ENCODE measurements at places on chromosomes 4 and X.
A peak's percentile ranks its signal among the peaks of the same experiment; 100 is the strongest.

- DNase-seq, result no peak
Measured at GRCh38 chr4:85496933-85497332, 22.0 kb downstream of the ARHGAP24 start.

DNA sequence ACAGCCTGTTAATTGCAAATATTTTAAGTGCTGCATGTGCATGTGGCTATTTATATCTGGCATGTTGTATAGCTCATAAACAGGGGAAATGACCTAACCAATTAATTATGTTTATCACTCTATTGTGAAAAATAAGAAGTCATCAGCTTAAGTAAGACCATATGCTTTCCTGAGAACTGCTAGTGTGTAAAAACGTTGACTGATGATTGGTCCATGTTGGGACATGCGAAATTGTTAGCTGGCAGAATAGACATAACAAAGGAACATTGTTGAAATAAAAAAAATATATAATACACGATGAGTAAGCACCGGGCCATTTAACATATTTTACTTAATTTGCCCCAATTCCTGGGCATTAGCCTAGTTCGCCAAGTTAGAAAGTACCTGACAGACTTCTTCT lies 207.5 kb downstream of the ANK2 start:
- no peak for DNase-seq

- DNase-seq, result no peak
Measured at GRCh38 chr4:137471895-137472294, 60.4 kb downstream of the PCDH18 start.

DNA sequence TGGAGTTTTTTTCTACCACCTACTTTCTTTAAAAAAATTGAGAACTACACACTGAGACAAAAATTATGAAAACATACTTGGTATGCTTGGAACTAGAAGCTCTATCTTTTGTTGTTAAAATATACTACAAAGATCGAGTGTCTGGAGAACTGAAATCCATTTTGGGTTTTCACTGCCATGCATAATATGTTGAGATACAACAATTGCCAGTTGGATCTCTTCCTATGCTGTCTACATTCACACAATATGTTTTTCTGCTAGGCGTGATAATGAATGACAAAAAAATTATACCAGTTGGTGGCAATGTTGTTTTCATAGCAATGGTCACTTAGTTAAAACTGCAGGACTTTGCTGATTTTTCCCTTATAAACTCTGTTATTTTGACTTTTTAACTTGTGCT lies 605.4 kb upstream of the LCORL start:
- DNase-seq, result no peak

DNA sequence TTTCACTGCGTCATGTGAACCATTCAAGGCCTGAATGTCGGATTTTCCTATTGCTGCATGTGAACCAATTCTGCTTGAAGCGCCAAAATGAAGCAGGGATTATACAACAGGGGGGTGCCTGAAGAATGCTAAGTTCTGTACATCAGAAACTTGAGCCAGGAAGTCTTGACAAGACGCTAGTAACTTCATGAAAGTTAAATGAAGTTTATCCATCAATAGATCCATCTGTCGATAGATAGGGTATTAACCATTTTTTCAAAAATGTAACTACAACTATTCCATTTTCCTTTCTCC lies 590 bp upstream of the NAF1 start:
- DNase-seq, result no peak

DNA sequence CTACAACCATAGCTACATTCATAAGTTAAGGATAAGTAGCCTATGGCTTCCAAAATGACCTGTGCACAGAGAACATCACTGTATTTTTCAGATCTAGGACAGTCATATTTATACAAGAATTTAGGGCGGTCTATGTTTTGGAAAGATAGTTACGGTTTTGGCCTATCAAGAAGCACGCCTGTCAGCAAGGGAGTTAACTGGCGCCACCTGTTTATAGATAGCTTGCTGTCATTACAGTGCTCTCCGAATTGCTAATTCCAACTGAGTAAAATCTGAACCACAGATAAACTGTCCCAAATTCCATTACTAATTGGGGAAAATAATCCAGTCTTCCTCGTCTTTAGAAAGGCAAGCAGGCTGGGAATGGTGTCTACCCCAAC lies 646 bp downstream of the ABCB7 start:
- peak; percentile 19 for DNase-seq

GRCh38 chr4:158681629-158682028 lies 9.5 kb downstream of the ETFDH start:
- DNase-seq, result no peak

DNA sequence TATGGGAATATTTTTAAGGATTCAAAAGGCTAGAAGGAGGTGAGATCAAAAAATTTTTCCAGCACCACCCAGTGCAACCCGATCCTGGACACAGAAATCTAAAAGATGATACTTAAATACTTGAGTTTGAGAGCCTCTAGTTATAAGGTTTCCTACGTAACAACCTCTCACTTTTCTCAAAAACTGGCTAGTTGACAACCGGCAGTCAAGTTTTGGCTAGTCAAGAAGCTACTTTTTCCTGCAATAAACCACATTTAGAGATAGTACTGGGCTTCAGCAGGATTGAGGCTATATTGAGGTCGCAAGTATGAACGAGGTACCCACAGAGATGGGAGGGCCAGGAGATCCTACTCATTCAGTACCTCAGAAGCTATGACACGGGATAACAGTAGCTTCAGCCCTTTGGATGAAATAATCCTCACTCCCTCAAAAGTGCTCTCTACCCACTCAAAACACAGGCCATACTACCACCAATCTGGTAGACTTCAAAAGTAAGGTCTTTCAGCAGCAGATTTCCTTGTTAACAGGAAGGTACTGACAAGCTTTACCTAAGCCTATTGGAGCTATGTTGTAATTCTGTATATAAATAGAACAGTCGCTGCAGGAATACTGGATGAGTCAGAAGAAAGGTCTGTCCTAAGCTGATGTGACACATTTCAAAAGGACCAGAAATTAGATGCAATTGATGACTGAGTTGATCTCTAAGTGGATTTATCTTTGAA lies 1.5 kb upstream of the TSPAN5 start:
- no peak for DNase-seq

- no peak for DNase-seq
Measured at GRCh38 chr4:86386817-86387415, 27.1 kb upstream of the MAPK10 start.

DNA sequence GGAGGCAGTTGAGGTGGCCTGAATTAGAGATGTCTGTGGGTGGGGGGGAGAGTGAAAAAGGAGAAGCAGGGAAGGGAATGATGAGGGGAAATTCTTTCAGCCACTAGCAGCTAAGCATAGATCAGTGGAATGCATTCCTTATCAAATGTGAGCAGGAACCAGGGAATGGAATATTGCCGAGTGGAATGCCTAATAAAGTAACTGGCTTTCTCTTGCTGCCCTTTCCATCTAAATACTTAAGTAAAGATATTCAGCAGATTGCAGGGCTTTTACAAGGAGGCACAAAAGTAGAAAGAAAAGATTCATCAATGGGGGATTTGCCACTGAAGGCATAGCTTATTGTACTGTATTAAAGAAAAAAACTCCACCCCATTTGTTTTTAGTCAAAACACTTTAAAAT lies 263.0 kb upstream of the RPS6KA3 start:
- DNase-seq, result no peak

DNA sequence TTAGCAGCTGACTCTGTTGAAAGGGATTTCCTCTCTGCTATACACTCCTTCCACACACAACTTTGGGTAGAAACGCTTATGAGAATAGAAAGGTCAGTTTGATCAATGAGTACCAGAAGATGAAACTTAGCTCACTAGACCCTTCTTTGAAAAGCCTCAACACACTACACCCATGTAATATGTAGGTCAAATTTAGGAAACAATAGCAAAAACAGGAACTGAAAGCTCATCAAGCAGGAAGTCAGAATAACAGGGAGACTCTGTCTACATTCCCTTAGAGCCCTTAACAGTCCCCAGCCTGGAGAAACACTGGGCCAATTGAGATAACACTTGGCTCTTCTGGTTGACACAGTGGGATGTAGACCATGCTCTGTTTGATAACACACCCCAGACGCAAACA lies 30.7 kb downstream of the SRPX2 start:
- DNase-seq, result no peak

GRCh38 chrX:12970691-12971202 lies 4.2 kb upstream of the TMSB4X start:
- DNase-seq, result peak; percentile 85

DNA sequence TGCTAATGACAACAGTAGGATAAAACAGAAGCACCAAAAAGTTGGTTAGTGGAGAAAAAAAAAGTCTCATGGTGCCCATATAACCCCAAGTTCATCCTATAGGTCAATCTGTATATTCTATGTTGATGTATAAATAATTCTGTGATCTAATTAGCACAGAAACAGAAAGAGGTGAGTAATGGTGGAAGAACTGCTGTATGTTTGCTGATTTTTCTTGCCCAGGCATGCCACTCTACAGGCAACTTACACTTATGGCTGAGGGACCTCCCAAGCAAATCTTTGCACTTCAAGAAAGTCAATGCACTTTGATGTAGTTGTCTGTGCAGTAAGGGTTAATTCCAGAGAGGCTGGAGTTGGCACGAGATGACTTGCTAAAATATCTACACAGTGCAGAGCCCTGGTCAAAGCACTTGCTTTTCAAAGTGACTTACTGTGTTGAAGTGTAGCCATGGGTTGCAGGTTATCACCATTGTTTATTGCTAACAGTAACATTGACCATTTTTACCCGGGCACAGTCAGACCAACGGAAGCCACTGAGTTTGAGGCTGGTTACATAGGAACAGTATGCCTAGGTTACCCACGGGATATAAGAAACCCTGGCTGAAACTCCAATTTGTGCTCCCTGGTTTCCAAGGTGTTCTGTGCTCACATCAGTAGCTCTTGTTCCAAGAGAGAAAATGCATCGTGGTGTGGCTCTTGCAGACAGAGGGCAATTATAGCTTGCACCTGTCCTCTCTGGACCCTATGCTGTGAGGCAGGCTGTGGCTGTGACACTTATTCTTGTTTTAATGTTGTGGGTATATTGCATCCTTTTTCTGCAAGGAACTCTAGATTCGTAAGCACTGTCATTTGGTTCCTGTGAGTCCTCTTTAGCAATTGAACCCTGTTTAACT lies 141.3 kb upstream of the FTHL17 start:
- DNase-seq, result no peak

DNA sequence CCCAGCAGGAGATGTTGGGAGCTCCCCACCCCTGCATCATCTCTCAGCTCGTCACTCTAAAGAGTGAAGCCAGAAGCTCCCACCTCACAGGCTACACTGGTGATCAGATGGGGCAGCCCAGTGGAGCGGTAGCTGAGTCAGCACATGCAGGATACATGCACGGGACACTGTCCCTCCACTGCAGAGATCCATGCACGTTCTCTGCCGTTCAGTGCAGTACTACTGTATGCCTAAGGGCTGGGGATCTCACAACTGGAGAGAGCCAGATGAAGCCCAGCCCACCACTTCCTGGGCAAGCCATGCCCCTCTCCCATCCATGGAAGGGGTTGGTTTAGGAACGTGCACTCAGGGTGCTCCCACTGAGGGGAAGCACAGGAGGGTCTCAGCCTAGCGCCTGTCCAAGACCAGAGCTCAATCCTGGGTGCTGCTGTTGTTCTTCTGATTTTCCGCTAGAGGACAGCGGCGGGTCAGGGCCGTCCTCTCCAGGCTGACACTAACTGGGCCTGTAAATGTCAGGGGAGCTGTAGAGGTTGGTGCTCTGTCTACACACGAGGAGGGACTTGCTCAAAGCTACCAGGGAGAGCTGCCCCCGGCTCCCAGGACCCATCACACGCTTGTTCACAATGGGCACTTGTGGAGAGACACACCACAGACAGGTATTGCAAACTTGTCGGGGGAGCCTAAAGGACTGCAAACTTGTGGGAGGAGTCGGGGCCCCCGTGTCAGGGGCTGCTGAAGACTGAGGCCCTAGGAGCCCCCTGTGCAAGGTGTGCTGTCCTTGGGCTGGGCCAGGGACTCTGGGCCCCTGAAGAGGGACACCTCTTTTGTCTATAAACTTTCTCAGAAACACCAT lies 18.2 kb upstream of the ABLIM2 start:
- DNase-seq, result peak; percentile 33

- DNase-seq, result no peak
Measured at GRCh38 chr4:125961626-125962025, 646.9 kb downstream of the FAT4 start.

DNA sequence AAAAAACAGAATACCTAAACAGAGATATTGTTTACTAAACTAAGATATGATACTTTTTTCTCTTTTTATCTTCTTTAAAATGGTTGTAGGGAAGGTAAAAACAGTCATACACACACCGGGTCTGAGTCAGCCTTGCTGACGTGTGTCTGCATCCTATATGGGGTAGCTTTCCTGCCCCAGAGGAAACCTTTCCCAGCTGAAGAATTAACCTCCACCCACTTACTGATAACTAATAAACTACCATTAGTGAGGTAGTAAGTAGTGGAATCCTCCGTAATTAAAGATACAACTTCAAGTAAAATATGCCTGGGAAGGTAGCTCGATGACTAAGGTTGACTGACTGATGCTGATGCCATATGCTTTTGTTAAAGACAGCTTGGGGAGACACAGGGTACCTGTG lies 312.2 kb downstream of the DCTD start:
- no peak for DNase-seq

- DNase-seq, result no peak
Measured at GRCh38 chr4:165520086-165520485, 141.3 kb downstream of the CPE start.

DNA sequence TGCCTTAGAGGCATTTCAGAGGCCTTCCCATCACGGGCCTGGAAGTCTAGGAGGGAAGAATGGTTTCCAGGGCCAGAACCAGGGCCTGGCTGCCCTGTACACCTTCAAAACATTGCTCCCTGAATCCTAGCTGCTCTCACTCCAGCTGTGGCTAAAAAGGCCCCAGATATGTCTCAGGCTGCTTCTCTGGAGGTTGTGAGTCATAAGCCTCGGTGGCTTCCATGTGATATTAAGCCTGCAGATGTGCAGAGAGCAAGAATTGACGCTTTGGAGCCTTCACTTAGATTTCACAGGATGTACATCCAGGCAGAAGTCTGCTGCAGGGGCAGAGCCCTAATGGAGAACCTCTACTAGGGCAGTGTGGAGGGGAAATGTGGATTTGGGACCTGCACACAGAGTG lies 502.5 kb downstream of the GRXCR1 start:
- DNase-seq, result no peak

DNA sequence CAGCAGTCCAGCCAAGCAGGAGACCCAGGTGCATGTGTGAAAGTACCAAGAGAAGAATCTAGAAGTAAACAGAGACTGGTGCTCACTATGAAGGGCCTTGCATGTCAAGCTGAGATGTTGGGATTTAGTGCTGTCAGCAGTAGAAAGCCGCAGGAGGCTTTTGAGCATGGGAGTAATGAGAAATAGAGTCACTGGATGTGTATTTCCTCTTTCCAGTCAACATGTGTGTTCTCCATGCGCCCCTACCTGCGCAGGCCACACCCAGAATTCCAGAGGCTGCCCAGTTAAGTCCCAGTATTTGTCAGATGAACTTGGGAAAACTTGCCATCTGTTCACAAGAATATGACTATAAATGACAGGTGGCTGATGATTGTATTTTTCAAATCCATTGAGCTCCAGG lies 4.5 kb upstream of the MAMLD1 start:
- no peak for DNase-seq

DNA sequence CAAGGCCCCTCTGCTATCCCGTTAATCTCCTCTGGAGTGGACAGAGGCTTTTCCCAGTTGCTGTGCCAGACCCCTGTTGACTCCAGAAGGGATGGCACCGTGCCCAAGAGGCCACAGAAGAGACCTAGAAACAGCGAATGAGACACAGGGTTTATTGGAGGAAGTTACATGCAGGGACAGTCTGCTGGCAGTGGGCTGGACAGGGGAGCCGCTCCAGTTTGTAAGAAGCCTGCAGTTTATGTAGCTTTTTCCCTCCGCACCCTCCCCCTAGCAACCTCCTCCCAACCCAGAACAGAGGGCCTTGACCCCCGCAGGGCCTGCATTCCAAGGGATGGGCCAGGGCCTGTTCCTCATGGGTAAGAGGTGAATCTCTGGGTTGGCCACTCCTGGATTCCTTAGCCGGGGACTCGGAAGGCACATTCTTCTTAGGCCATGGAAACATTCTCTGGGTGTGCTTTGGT lies 216.8 kb upstream of the PSAPL1 start:
- DNase-seq, result peak; percentile 84
